A549 treated with CpdA at 1 μM for 4 hours (cell line): ENCODE measurements at places on chromosomes 4 and X. TPM values are rescaled to one million over a fixed set of nuclear protein-coding genes. Genes with fewer than 3 reads are reported as not detected.

The DIAPH2 gene
- 3.4 to 6.3 TPM (median 4.4 TPM) in 5 replicates for total RNA-seq

The AWAT2 gene
- not detected in 5 replicates for total RNA-seq

The PNMA6A gene
- 3.1 to 5.0 TPM (median 4.8 TPM) in 5 replicates for total RNA-seq

The TMEM154 gene
- 0.05 to 0.13 TPM (median 0.09 TPM) in 4 of 5 replicates, not detected in the other for total RNA-seq

The MAGEA2 gene
- 0.09 to 0.22 TPM in 2 of 5 replicates, not detected in the others for total RNA-seq

The USP46 gene
- total RNA-seq, result 6.9 to 8.7 TPM (median 7.5 TPM) in 5 replicates

The FAM114A1 gene
- 24.2 to 51.6 TPM (median 35.5 TPM) in 5 replicates for total RNA-seq

The PPP4R3C gene
- total RNA-seq, result not detected in 5 replicates

The CCNQ gene
- 32.8 to 57.7 TPM (median 51.4 TPM) in 5 replicates for total RNA-seq

The FAAH2 gene
- 0.07 to 0.23 TPM (median 0.12 TPM) in 3 of 5 replicates, not detected in the others for total RNA-seq

The PFKFB1 gene
- 0.09 to 0.13 TPM (median 0.13 TPM) in 3 of 5 replicates, not detected in the others for total RNA-seq

The C4orf50 gene
- not detected in 5 replicates for total RNA-seq

The NSDHL gene
- total RNA-seq, result 40.6 to 47.6 TPM (median 44.0 TPM) in 5 replicates

The GBA3 gene
- not detected in 5 replicates for total RNA-seq

The GPR34 gene
- 0.06 to 0.14 TPM (median 0.07 TPM) in 3 of 5 replicates, not detected in the others for total RNA-seq

The RTL9 gene
- total RNA-seq, result 0.05 to 0.12 TPM (median 0.07 TPM) in 5 replicates

The HSPA4L gene
- 9.6 to 10.8 TPM (median 10.0 TPM) in 5 replicates for total RNA-seq

The SOWAHD gene
- total RNA-seq, result 0.09 to 0.14 TPM (median 0.13 TPM) in 4 of 5 replicates, not detected in the other

The TSPAN7 gene
- total RNA-seq, result 2.4 to 3.5 TPM (median 3.2 TPM) in 5 replicates

The FOXR2 gene
- total RNA-seq, result not detected in 5 replicates

The GAGE2A gene
- total RNA-seq, result not detected in 5 replicates

The GAK gene
- total RNA-seq, result 35.8 to 55.6 TPM (median 51.7 TPM) in 5 replicates

The EMCN gene
- total RNA-seq, result not detected in 5 replicates

The SYTL4 gene
- total RNA-seq, result 1.5 to 4.1 TPM (median 2.1 TPM) in 5 replicates

The KIAA0232 gene
- 5.3 to 9.6 TPM (median 8.2 TPM) in 5 replicates for total RNA-seq

The RBMXL3 gene
- not detected in 5 replicates for total RNA-seq

The FAM9C gene
- not detected in 5 replicates for total RNA-seq

The PRDM8 gene
- total RNA-seq, result 0.22 to 0.60 TPM (median 0.33 TPM) in 5 replicates

The RBMX2 gene
- 27.5 to 36.7 TPM (median 30.2 TPM) in 5 replicates for total RNA-seq

The MAP9 gene
- 5.0 to 6.6 TPM (median 6.3 TPM) in 5 replicates for total RNA-seq

The TRIML2 gene
- 57.1 to 89.8 TPM (median 73.7 TPM) in 5 replicates for total RNA-seq

The IL2 gene
- not detected in 5 replicates for total RNA-seq

The PRICKLE3 gene
- total RNA-seq, result 12.7 to 22.2 TPM (median 20.7 TPM) in 5 replicates

The ODAPH gene
- 0.15 TPM in 1 of 5 replicates, not detected in the others for total RNA-seq

The RAB39B gene
- total RNA-seq, result 0.62 to 1.1 TPM (median 0.73 TPM) in 5 replicates

The TMA16 gene
- total RNA-seq, result 20.8 to 36.8 TPM (median 24.7 TPM) in 5 replicates

The AVPR2 gene
- total RNA-seq, result 0.07 to 0.12 TPM in 2 of 5 replicates, not detected in the others

The MTNR1A gene
- total RNA-seq, result 0.23 to 0.51 TPM (median 0.35 TPM) in 5 replicates
